Fibroblast of pulmonary artery (primary cell): ENCODE measurements at places on chromosomes 5 and 9.

DNA sequence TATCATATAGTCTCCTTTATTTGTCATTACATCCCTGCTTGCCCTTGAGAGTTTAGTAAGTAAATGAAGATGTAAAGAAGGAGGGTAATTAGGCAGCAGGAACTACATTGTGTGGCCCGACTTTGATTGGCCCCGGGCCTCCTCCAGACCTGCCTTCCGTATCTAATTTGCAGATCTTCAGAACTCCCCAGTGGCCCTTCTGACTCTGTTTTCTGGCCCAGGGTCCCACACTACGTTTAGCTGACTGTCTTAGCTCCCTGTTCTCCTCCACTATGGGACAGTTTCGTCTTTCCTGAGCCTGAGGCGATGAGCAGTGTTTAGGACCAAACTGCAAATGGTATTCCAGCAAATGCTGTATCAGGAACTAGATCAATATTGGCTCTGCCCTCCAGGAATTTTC lies 21.6 kb upstream of the CTSL start:
- DNase-seq = no peak

DNA sequence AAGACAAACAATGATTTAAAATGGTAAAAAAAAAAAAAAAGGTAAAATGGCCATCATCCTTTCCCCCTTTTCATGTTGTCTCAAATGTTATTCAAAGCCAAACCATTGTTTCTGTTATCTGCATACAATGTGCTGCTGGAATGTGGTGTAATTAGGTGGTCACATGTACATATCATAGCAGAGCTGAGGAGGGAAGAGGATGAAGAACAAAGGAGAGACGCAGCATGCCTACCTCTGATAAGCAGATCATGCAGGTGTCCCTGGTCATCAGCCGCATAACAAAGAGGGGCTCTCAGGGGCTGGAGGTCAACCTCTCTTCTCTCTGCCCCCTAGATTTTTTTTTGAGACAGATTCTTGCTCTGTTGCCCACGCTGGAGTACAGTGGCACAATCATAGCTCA lies 141.0 kb downstream of the CARTPT start:
- DNase-seq = peak; percentile 33

GRCh38 chr5:8845296-8845695 lies 700.6 kb downstream of the SEMA5A start:
- no peak for DNase-seq

DNA sequence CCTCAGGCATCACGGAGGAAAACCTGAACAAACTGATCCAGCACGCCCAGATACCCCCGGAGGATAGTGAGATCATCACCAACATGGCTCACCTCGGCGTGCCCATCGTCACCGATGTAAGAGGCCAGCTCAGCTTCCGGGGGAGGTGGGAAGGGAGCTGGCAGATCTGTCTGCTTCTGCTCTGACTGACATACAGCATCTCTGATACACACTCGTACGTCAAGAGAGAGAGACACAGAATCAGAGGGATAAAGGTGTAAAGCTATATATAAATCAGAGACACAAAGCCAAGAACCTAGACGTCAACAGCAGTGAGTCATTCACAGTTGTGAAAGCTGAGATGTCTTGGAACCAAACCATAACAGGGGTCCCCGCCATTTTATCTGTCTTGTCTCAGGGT lies 30.1 kb upstream of the CFAP157 start:
- peak; percentile 36 for DNase-seq

GRCh38 chr5:96790961-96791504 lies 16.7 kb downstream of the ERAP1 start:
- peak; percentile 53 for DNase-seq

DNA sequence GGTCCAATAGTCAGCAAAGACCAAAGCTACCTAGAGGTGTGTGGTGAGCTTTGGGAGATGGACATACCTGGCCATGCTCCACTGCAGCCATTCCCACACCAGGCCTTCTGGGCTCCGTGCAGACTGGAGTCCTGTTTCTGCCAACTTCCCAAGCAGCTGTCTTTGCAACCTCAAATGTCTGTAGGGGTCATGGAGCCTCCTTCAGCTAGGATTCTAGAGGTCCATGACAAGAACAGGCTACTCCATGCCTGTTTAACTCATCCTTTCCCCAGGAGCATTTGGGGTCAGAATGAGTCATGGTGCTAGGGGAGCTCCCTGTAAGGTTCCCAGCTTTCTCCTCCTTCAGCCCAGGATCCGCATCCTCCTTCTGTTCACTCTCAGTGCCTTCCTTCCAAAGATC lies 17.1 kb downstream of the VPS13A start:
- DNase-seq = no peak

- no peak for DNase-seq
Observed at GRCh38 chr9:37920471-37921167, 16.7 kb upstream of the SLC25A51 start.

DNA sequence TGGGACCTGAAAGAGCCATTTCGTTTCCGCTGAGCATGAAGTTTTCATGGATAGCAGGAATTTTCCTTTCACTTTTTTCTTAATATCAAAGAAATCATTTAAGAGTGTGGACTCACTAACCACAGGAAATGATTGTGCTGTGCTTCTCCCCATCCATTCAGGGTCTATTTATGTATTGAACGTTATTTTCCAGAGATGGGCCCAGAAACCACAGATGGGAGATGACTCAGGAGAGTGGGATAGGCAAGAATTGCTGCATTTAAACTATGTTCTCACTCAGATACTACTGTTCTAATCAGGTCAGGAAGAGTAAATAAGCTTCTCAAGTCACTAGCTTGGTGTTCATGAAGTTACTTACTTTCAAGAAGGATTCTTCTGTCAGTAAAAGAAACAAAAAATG lies 763.8 kb downstream of the DTWD2 start:
- peak; percentile 35 for DNase-seq

- DNase-seq = no peak
Observed at GRCh38 chr9:129828051-129828450, 4.1 kb upstream of the TOR1A start.

GRCh38 chr9:2691212-2691611 lies 26.1 kb upstream of the KCNV2 start:
- DNase-seq = no peak

GRCh38 chr5:157820593-157821252 lies 38.2 kb downstream of the CLINT1 start:
- peak; percentile 75 for DNase-seq

- peak; percentile 60 for DNase-seq
Observed at GRCh38 chr5:84384604-84385575, at the start of gene EDIL3. TSS of gene EDIL3 (minus strand) at chr5:84384880. CDS start at chr5:84384374, 506 bp downstream.

- DNase-seq = peak; percentile 34
Observed at GRCh38 chr5:80408484-80409366, 861 bp downstream of the ZFYVE16 start.

DNA sequence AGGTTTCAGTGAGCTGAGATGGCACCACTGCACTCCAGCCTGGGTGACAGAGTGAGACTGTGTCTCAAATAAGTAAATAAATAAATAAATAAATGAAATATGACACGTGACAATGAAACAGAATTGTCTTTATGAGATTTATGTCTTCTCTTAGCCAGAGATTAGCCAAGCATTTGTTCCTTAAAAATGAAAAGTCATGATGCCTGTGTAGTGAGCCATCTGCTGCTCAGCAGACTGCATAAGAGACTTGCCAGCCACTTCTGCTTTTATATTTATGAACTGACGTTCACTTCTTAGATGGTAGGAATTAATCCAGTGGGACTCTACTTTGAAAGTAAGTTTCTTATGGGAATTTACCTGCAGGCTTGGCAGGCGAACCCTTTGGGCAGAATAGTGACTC lies 227.4 kb downstream of the NR3C1 start:
- DNase-seq = no peak

DNA sequence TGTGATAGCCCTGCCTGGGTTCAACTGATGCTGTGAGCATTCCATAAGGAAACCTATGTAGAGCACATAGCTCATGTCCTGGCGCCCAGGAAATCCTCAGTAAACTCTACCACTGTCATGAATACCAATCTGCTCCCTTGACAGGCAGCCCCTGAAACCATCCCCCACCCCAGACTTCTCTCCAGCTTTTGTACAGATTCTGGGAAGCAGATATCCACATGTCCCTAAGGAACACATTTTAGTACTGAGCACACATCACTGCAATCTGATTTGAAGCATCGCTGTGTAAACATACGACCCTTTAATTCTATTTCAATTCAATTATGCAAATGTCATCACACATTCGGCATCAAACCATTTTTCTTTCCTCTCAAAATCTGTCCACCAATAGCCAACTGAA lies 89.5 kb upstream of the FSTL4 start:
- no peak for DNase-seq

- DNase-seq = no peak
Observed at GRCh38 chr5:175847503-175847902, 23.9 kb upstream of the CPLX2 start.

DNA sequence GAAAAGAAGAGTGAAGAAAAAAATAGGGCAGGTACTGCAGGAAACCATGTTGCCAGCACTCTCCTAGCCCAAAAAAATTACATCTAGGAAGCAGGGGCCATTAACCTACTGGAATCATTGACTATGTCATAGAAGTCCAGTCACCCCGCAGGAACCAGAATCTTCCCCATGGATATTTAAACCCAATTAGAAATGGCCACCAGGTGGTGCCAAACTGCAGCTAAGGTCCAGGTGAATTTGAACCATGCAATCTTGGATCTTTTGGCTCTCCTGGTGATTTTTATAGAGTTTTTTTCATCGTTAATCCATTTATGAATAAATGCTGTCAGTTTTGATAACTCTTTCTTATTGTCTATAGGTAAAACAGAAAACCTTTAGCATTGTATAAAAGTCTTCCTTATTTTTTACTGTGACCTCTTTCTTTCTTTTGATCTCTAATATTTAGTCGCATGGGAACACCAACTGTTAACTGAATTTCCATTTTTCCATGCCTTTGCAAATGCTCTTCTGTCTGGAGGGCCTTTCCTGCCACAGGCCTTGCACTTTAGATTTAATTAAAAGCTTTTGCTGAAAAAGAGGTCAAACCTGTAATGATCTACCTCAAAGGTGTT lies 147.5 kb upstream of the FGF10 start:
- DNase-seq = peak; percentile 24

- DNase-seq = no peak
Observed at GRCh38 chr9:129834489-129835127, 467 bp downstream of the C9orf78 start.

DNA sequence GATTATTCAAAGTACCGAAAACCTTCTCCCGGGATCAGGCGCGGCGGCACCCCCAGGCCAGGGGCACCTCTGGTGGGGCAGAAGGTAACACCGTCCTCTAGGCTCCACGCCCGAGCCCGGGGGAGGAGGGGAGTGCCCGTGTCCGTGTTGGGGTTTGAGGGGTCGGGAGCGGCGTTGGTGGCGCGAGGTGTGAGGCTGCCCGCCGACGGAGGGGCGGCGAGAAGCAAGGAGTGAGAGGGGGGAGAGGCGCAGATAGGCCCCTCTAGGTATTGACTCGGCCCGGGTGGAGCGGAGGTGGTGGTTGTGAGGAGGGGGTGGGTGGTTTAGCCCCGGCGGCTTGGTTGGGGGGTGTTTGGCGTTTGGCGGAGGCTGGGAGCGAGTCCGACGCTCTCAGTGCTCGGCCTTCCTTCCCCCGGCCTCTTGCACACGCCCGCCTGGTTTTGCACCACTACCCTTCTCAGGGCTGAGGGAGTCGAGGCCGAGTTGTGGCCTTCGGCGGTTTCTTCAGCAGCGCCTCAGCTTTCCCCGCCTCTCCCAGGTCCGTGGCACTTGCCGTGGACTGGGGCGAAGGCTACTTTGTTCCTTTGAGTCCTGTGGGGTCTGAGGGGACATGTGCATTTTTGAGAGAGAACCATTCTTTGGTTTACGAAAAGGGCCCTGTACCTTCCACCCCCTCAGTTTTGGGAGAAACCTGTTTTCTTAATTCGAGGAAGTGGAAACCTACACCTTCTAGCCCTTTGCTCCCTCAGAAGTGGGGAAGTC lies 450 bp downstream of the GPBP1 start:
- DNase-seq = peak; percentile 22

DNA sequence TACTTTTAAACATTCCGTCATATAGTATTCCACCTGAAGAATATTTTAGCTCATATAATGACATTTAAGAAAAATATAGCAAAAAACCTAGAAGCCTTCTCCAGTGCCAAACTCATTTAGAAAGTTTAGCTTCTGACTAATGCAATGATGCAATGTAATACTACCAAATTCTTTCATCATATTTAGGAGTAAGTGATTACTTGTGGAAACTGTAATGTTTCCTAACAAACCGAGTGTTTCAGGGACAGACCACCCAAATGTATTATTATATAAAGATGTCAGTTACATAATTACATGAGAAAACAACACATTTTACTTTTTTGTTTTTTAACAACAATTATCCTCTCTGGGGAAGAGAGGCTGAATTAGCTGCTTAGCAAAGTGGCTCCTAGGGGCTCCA lies 316.2 kb downstream of the ARL15 start:
- peak; percentile 77 for DNase-seq

GRCh38 chr5:10671041-10672008 lies 89.7 kb downstream of the DAP start:
- DNase-seq = peak; percentile 32
